ENCODE measurements at places on chromosomes 3 and 15.

GRCh38 chr3:11509173-11510000 is 134.3 kb downstream of the VGLL4 start:
- no peak for DNase-seq

DNA sequence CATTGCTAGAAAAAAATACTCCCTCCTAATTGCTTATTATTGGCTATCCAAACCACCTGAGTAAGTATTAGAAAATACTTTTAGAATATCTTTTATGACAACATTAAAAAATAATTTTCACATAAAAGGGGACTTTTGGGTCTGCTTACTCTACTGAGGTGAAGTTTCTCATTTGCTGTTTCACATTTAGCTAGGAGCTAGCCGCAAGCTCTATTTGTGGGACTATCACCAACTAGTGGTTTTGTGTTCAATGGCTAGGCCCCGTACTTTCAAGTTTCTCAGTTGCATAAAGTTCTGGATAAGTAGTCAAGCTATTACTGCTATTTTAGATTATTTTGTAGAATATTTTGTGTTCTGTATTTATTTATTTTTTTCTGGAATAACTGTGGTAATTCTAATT is 244.2 kb upstream of the SLITRK3 start:
- DNase-seq: no peak

DNA sequence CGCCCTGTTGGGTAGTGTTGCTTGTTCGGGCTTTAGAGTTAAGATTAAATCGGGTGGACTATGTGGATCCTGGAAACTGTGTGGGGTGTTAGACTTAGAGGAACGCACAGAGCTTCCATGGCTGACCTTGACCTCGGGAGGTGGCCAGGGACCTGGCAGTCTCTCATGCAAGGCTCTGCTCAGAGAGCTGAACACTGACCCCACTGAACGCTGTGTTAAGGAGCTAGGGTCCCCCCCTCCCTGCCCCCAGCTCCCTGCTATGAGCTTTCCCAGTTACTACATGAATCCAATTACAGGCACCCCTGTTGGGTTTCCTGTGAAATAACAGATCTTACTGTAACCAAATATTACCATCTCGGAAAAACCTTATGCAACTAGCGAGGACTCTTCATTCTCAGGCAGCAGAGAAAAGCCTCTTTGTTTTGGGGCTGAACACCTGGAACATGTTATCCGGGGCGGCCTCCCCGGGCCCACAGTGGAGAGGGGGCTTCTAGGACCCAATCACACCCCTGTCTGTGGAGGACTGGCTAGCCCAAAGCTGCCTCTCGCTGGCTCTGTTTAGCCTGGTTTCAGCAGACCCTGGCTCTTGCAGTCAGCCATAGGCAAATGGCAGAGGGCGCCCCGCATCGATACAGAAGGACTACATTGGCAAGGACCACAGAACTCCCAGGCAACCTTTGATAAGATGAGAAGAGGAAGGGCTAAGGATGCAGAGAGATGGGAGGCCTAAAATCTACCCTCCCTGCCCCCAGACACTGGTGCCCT is 25.8 kb upstream of the ALDH1A3 start:
- DNase-seq: no peak

DNA sequence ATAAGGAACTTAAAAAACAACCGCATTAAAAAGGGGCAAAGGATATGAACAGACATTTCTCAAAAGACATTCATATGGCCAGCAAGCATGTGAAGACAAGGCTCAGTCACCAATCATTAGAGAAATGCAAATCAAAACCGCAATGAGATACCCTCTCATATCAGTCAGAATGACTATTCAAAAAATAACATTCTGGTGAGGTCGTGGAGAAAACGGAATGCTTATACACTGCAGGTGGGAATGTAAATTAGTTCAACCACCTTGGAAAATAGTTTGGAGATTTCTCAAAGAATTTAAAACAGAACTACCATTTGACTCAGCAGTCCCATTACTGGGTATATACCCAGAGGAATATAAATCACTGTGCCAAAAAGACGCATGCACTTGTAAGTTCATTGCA is 496.6 kb upstream of the SGO1 start:
- no peak for DNase-seq

GRCh38 chr3:141526709-141527108 is 39.9 kb downstream of the RASA2 start:
- no peak for DNase-seq

GRCh38 chr3:137217733-137218132 is 259.9 kb downstream of the IL20RB start:
- no peak for DNase-seq

DNA sequence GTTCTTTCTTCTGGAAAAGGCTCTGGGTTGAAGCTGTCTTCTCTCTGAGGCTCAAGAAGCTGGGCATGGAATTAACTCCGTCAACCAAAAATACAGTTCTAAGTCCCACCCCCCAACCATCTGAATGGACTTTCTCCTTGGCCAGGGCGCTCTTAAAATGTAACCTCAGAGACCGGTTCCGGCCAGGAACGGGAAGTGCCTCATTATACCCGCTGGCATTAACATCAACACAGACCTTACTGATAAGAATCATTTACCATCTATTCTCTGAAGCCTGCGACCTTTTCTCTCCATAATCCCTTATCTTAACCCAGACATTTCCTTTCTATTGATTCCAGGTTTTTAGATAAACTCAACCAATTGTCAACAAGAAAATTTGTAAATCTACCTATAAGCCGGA is 64.7 kb downstream of the ATP1B3 start:
- no peak for DNase-seq

DNA sequence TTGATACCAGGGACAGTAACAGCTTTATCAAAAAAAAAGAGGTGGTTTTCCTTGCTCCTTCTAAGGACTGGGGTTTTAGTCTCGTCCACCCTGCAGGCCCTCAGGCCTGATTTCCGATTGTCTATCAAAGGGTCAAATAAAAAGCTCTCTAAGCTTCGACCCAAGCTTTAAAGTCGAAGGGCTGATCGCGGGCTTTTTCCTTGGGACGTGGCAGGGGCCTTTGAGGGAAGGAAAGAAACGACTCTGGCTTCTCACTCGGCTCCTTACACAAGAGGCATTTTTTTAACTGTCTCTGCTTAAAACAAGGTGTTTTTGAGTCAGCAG is 354 bp upstream of the KLHL24 start:
- no peak for DNase-seq

DNA sequence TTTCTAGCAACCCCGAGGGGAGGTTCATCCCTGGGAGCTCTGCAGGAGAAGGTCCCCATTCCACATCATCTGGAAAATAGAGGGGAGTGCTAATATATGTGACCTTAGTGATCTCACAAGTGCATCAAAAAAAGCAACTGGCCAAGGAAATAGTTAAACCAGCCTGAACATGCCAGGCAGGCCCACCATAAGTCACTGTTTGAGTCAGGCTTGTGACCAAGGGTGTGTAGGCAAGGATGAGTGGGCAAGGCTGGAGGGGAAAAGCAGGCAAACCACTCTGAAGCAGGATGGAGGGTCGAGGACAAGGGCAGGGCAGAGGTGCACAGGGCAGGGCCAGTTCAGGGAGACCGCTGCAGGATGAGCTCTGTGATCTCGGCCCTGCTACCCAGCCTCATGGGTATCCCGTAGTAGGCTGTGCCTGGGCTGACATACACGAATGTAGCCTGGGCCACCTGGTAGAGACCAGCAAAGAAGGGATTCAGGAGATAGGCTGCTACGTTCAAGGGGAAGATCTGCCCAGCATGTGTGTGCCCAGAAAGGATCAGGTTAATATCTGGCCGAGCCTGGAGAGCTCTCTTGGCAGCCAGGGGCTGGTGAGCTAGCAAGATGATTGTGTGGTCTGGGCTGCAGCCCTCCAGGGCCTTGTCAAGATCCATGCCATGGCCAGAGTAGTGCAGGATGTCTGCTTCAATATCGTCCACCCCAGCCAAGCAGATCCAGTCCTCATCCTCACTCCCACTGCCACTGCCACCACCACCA is 4.3 kb downstream of the GLB1 start:
- DNase-seq: no peak

- DNase-seq: no peak
Observed at GRCh38 chr15:34883633-34884032, 85.9 kb downstream of the AQR start.

DNA sequence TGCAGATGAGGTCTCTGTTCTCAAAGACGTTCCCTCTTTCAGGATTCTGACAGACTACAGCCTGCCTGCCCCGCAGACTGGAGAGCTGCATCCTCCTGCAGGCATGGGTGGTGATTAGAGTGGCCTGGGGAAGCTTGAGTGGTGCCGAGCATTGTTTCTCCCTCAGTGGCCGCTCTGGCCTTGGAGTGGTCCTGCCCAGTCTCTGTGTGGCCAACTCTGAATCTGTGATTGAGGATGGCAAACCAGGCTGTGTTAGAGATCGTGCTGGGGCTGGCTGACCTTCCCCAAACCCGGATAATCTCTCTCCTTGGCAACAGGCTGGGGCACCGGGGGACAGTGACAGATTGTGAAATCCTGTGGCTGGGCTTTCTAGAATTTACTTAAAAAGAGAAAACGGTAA is 11.0 kb upstream of the ADCY5 start:
- no peak for DNase-seq

DNA sequence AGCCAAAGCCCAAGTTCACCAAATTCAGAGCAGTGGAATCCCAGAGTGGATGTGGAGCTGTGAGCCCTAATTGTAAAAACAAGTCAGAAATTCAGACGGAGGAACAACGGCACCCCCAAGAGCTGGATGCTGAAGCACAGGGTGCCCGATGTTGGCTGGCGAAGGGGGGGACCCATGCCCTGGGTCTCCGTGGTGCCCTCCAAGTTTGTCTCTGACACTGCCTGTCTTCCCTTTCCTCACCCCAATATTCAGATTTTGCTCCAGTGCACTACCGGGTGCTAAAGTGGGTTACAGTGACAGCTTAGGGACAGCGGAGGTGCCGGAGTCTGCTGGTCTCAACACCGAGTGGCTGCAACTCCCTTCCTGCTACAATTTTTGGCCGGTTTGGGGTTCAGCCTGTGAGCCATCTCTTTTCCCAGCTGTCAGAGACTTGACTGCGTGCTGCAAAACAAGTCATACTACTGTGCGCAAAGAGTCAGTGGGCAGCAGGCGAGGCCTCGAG is 6.6 kb downstream of the GRIP2 start:
- DNase-seq: no peak

DNA sequence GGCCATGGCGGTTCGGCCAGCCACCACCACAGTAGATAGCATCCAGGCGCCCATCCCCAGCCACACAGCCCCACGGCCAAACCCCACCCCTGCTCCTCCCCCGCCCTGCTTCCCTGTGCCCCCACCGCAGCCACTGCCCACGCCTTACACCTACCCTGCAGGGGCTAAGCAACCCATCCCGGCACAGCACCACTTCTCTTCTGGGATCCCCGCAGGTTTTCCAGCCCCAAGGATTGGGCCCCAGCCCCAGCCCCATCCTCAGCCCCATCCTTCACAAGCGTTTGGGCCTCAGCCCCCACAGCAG is 29.5 kb downstream of the PTPN23 start:
- no peak for DNase-seq

GRCh38 chr3:31752305-31753049 is 219.8 kb downstream of the STT3B start:
- no peak for DNase-seq

DNA sequence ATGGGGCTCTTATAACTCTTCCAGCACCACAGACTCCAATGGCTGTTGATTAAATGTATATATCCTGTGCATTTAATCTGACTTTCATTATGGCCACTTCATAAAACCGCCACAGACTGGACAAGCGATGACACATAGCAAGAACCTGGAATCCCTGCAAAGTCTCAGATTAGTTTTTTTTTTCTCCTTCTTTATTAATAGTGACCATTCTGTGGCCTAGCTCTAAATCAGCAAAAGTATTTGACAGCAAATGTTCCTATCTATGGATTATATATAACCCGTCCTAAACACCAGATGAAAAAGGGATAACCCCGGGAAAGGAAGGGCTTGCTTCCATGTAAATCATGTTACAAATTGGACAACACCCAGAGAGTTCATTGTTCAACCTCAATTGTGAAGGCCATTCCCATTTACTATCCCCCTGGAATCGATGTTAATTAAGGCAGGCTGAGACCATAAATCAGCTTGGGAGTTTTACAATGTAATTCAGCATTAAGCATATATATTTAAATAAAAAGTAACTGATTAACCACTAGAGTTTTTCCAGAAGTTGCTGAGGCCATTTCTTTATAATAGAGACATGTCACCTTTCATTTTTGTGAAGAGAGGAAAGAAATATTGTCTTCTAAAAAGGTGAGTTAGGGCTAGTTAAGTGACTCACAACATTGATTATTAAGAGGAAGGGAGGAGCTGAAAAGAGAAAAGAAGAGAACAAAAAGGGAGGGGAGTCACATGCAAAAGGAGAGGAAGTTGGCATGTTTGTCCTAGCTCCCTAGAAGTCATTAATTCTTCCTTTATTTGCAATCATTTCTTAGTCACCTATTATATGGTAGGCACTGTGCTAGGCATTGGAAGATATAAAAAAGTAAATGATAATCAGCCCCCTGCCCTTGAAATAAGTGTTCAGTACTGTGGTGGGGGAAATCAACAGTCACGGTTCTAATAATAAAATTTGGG is 26.2 kb downstream of the ALDH1A2 start:
- DNase-seq: no peak

DNA sequence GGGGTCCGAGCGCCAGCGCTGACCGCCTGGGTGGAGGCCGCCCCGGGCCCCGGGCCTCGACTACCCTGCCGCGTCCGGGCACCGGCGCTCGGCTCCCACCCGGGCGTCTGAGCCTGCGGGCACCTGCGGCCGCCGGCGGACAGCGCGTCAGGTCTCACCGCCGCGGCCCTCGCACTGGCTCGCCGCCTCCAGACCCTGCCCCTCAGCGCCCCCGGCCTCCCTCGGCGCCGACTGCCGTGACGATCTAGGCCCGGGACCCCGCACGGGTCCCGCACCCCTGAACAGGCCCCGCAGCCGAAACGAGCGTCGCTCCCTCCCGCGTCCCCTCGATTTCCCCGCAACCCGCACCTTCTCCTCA is 297 bp downstream of the PRC1 start:
- no peak for DNase-seq

DNA sequence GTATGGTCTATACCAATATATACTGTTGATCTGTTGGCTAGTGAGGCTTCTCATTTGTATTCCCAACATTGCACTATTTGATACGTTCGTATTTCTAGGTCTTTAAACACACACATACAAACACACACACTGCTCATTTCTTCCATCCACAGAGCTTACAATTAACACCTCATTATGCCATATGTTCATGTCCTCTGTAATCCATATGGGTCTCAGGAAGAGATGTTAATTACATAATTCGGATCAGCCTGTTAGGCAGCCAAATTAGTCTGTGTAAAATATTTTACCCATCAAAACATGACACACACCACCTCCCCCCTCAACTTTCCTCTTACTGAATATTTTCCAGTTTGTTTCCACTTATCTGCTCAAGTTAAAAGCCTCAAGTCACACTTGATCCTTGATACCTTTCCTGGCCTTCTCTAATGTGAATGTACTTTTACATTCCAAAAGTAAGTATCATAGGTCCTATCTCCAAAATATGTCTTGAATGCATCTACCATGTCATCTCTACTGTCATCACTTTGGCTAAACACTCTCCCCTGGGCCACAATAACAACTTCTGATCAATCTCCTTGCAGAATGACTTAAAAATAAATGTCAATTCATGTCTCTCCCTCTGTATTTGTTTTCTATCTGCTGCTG is 28.2 kb downstream of the EOGT start:
- DNase-seq: no peak
